ENCODE measurements at places on chromosomes 11 and 22. TPM values are rescaled to one million over a fixed set of nuclear protein-coding genes. Genes with fewer than 3 reads are reported as not detected.

GRCh38 chr11:107856981-107857517 lies 1.5 kb downstream of the SLC35F2 start:
- H3K4me3 ChIP-seq = no peak overlapping the region
- no peak for DNase-seq
- no peaks in the 10 kb centered on the region for H3K36me3 ChIP-seq
- peaks cover 9% of the 10 kb centered on the region for H3K4me1 ChIP-seq
- H3K27ac ChIP-seq = no peak overlapping the region

DNA sequence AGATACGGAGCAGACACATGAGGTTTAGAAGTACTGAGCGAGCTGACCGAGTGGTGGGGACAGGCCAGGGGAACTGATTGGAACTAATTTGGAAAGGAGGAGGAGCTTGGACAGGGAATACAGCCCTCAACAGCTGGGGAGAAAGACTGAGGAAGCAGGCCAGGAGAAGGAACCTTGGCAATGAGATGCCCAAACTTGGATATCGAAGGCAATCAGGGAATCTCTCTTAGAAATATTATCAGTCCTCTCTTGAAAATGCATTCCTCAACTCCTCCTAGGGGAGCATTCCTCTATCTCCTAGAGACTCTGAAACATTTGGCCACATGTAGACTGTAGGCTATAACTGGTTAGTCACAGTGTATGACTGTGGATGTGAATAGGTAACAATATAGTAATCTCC lies 284.6 kb downstream of the GUCY1A2 start:
- no peaks in the 10 kb centered on the region for H3K36me3 ChIP-seq
- DNase-seq = no peak
- H3K27me3 ChIP-seq = no peaks in the 10 kb centered on the region
- H3K4me3 ChIP-seq = no peak overlapping the region

MPZL3 gene
- total RNA-seq = 1.8 TPM

- DNase-seq = no peak
- H3K4me3 ChIP-seq = no peak overlapping the region
- no peak overlapping the region for H3K27ac ChIP-seq
- no peaks in the 10 kb centered on the region for H3K36me3 ChIP-seq
- H3K4me1 ChIP-seq = peaks cover 5% of the 10 kb centered on the region
These were observed 37.0 kb downstream of the TRIOBP start for GRCh38 chr22:37733625-37734401.

Data from osteoblast (primary cell).